ENCODE measurements at places on chromosomes 1 and 21. TPM values are rescaled to one million over a fixed set of nuclear protein-coding genes. Genes with fewer than 3 reads are reported as not detected.

Gene FAM151A
- not detected for total RNA-seq

Gene OR10K2
- not detected for total RNA-seq

Gene PGLYRP3
- not detected for total RNA-seq

Gene ADORA3
- not detected for total RNA-seq

Gene CEP85
- 4.4 TPM for total RNA-seq

Gene KRTAP19-1
- total RNA-seq, result not detected

Gene MORN1
- total RNA-seq, result 5.5 TPM

Gene YBEY
- 18.0 TPM for total RNA-seq

Gene F3
- total RNA-seq, result 9.3 TPM

Gene CLCA1
- total RNA-seq, result not detected

Gene PTTG1IP
- 295 TPM for total RNA-seq

Gene CD101
- 0.95 TPM for total RNA-seq

Gene MRPS14
- total RNA-seq, result 39.7 TPM

Gene NFIA
- 16.6 TPM for total RNA-seq

Gene PTPN22
- not detected for total RNA-seq

Gene ADIPOR1
- 88.4 TPM for total RNA-seq

Gene LIPI
- total RNA-seq, result not detected
